ENCODE measurements at places on chromosomes 1 and 21. TPM values are rescaled to one million over a fixed set of nuclear protein-coding genes. Genes with fewer than 3 reads are reported as not detected.

The EPHA2 gene
- 2.5 TPM for total RNA-seq

The TRMT13 gene
- total RNA-seq: 13.7 TPM

The SPRR1B gene
- not detected for total RNA-seq

The MECR gene
- 19.5 TPM for total RNA-seq

The CRYAA gene
- not detected for total RNA-seq

The PLD5 gene
- not detected for total RNA-seq

Measured in SK-MEL-5 (cell line).